ENCODE measurements at places on chromosomes 5 and 9.

- peak; percentile 79 for DNase-seq
Observed at GRCh38 chr9:128495296-128495695, 9.2 kb upstream of the GLE1 start.

DNA sequence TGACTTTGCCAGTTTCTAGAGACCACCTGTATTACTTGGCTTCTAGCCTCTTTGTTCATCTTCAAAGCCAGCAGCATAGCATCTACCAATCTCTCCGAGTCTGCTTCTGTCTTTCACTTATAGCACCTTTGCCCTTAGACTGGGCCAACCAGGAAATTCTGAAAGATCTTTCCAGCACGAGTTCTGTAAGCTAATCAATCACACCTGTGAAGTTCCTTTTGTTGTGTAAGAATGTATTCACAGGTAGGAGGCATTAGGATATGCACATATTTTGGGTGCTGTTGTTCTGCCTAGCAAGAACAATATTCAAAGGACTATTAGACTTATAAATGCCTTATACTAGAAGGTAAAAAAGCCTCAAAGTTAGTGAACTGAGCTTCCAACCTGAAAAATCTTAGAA lies 232.1 kb downstream of the CDH12 start:
- no peak for DNase-seq

GRCh38 chr9:136850866-136851775 lies 1.0 kb upstream of the MAMDC4 start:
- DNase-seq: peak; percentile 87

DNA sequence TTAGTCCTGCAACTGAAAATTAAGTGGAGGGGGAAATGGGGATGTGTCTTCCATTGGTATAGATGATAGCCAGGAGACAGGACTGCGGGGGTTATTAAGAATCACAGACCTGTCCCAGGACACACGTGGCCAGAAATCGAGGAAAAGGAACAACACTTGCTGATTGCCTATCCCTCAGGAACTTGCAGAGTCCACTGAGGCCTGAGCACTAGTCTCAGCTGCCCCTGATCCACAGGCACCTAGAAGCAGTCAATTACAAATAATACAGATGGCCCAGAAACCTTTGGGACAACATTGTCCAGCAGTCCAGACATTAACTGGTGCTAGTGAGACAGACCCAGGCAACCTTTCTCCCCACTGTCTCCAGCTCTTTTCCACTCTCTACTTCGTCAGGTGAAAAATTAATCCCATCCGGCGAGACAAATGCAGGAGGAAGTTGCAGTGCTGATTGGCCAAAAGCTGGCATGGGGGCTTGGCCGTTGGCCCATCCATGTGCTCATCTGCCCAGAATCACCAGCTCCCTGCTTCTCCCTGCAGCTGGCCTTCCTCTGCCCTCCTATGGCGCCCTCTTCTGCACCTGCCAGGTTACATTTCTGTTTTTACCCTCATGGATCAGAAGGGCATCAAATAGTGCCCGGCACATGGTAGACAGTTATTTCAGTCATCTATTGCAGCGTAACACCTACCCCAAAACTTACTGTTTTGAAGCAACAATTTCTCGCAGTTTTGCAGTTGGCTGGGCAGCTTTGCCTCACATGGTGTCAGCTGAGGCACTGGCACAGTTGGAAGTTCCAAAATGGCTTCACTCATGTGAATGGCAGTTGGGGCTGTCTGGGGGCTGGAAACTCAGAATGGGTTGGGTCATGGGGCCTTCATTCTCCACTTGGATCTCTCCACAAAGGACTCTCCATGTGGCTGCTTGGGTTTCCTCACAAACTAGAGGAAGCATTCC lies 3.6 kb upstream of the B4GALT1 start:
- DNase-seq: no peak

Measured in large intestine (tissue), 12 donors.